Hindlimb muscle (tissue), 1 donor: ENCODE measurements at places on chromosomes 3 and 15. TPM values are rescaled to one million over a fixed set of nuclear protein-coding genes. Genes with fewer than 3 reads are reported as not detected.

DNA sequence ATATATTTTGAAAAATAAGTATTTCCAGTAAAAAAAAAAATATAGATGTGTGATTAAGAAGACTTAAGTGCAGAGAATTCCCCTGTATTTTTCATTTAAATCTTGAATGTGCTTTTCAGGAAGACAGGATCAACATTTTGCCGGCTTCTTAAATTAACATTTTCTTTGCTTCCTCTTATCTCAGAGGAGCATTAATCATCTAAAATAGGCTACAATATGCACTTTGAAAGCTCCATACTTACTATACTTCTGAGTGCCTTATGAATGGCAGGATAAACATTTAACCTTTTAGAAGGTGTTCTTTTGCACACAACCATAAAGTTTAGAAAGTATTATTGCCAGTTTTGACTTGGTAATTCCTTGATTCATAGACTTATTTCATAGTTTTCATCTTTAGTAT, 164.3 kb downstream of the ECT2 start:
- DNase-seq: no peak

EBLN2 gene
- polyA plus RNA-seq: 4.0 TPM

CACNA2D2 gene
- 8.2 TPM for polyA plus RNA-seq

- DNase-seq: no peak
Observed at GRCh38 chr15:92883163-92883875, 16.8 kb upstream of the CHD2 start.

- DNase-seq: no peak
Observed at GRCh38 chr3:122623031-122623829, 45.8 kb downstream of the PARP15 start.

DNA sequence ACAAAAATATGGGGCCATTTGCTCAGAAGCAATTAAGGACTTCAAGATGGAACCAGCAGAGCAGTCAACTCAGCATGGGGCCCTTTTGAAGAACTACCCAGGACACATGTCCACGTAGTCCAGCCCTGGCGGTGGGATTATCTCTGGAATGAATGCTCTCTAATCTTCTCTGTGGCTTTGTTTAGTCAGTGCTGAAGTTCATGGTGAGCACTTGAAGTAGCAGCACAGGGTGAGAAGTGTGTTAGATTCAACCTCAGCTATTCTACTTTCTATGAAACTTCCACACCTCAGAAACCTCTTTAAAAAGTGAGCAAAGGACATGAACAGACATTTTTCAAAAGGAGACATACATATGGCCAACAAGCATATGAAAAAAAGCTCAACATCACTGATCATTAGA, 74.4 kb downstream of the THRB start:
- no peak for DNase-seq

STAB1 gene
- polyA plus RNA-seq: 59.9 TPM

GRCh38 chr3:162721736-162722135, 1225.1 kb downstream of the OTOL1 start:
- DNase-seq: no peak

GRCh38 chr3:5494905-5495519, 307.5 kb downstream of the EDEM1 start:
- no peak for DNase-seq

- DNase-seq: no peak
Observed at GRCh38 chr15:74960995-74961588, 4.5 kb upstream of the RPP25 start.

GRCh38 chr15:67801926-67802914, 23.1 kb upstream of the SKOR1 start:
- DNase-seq: no peak

DNA sequence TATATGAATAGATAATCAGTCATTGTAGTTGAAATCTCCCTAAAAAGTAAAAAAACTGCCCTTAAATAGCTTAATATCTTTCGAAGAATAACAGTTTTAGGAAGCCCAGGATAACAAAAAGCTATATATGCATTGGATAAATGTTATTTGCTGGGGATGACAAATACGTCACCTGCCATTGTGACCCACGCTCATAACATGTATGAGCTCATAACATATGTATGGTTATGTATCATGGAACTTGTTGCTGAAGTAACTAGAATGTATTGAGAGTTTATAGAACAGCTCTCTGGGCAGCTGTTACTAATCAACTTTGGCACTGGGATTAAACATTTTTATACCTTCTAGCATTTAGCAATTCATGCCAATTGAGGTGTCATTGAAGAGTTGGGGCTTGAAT, 1.7 kb upstream of the LRCH3 start:
- no peak for DNase-seq

DNA sequence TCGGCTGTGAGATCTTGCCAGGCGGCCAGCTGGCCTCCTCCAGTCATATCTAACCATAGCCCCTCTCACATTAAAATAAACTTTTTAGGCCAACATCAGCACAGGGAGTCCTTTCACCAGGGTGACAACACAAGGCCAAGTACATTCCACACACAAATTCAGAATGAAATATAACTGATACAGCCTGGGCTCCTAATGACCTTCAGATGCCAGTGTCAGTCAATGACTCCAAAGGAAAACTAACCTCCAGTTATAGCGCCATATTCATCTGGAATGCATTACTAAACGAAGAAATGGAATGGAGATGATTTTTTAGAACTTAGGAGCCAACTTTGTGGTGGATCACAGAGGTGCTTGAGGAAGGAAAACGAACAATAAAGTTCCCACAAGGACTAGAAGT, 205.4 kb downstream of the GREM1 start:
- DNase-seq: no peak

DNA sequence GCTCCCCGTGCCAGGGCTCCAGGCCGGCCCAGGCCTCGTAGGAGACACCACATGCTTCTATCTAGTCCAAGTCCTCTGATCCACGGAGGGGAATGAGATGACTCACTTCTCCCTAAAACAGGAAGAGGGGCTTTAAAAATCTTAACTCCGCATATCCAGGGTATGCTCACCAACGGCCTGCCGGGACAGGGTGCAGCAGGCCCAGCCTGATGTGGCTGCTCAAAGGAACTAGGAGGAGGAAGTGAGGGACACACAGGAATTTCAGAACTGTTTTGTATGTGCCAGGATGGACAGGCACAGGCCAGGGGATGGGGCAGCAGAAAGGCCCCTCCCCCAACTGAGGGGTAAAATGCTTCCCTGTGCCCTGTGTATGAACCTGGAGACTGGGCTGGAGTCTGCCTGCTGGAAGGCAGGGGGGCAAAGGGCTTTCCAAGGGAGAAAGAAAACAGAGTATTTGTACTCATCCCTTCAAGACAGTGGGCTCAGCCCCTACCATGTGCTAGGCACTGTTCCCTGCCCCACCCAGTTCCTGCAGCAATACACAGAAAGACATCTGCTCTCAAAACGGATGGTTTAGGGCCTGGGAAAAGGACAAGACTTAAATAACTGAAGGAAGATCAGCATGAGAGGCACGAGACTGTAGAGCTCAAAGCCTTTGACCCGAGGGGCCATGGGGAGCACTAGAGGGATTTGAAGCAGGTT, 22.1 kb downstream of the CHDH start:
- no peak for DNase-seq

DNA sequence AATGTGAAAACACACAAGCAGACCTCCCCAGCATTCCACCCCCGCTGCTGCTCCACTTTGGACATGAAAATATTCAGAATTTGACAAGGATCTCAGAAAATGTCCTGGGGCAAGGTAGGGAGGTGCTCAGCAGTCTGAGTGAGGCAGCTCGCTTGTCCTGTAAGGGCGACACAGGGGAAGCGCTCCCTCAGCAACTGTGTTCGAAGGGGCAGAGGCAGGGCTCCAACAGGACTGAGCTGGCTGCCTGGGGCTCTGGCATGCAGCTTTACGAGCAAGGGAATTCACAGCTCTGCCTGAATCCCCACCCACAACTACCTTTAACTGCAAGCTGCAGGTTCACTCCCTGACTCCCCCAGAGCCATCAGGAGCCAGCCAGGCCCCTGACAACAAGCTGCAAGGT, 287.0 kb upstream of the LYSMD4 start:
- no peak for DNase-seq

- no peak for DNase-seq
Observed at GRCh38 chr15:46297766-46298165, 662.9 kb downstream of the SQOR start.

DNA sequence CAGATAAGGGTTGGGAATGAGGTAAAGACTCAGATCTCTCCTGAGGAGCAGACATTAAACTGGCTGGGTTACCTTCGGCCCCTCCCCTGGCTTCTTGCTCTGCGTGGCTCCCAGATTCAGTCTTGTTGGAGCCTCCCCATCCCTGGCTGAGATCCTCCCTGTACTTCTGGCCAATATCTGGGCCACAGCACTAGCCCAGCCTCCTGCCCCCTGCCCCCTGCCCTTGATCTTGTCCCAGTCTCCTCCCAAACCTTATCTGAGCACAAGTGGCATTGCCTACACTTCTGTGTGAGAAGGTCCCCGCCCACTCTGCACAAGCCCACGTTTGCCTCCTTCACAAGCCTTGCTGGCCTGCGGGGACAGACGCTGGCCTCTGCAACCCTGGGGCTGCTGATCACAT, 16.8 kb downstream of the PLA2G4F start:
- DNase-seq: no peak
